Right atrium auricular region (tissue), 2 donors: ENCODE measurements at places on chromosomes 16 and 17.

DNA sequence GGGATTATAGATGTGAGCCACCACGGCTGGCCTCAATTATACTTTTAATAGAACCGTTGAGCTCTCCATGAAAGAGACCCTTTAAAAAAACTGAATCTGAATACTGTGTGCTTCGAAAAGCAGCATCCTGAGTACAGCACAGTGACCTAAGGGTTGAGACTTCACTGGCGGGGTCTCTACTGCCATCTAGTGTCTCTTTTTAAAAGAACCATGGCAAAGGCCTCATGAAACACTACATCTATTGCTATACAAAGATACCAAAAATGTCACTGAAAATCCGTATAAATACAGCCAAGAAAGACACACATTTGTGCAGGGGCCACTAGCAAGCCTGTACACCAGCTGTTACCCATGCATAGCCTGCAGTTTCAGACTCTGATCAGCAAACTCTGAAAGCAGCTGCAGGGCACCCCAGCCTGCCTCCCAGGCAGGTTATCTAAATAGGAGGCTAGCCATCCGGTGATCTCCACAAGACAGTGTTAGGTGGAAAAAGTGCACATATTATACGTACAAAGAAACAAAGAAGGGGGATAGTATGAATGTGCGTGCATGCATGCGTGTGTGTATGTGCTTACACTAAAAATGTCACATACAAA is 35.3 kb downstream of the NPLOC4 start:
- DNase-seq, result no peak

GRCh38 chr16:51508490-51509212 is 357.6 kb upstream of the SALL1 start:
- DNase-seq, result no peak

DNA sequence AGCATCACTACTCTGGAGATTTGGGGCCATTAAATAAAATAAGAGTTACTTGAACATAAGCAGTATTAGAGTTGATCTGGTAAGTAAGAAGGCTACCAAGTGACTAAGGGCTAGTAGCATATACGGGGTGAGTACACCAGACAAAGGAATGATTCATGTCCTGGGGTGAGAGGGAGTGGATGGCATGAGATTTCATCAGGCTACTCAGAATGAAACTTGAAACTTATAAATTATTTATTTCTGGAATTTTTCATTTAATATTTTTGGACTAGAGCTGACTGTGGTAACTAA is 2.3 kb downstream of the SLFN5 start:
- no peak for DNase-seq

DNA sequence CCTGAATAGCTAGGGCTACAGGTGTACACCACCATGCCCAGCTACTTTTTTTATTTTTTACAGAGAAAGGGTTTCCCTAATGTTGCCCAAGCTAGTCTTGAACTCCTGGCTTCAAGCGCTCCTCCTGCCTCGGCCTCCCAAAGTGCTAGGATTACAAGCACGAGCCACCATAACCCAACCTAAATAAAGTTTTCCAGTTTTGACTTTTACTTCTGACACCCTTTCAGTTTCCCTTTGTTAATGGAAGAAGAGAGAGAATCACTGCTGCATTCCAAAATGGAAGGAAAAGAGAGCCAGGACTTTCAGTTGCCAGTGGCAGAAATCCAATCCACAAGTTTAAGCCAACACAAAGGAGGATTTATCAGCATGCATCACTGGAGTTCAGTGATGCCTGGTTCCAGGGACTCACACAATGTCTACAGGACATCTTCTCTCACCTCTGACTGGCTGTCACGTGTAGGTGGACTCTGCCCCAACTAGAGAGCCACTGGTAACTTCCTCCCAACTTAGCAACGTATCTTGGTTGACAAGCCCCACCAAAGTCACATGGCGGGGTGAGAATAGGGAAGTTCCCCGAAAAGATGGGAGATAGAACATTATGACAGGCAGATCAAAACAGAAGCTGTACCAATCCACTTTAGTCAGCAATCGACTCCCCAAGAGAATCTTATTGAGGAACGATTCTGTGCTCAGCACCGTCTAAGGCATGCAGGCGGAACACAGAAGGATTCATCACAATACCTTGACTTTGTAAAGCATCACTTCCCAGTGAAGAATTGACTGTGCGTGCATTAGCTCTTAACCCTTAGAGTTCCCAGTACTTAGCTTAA is 46.5 kb downstream of the GAS7 start:
- DNase-seq, result no peak

DNA sequence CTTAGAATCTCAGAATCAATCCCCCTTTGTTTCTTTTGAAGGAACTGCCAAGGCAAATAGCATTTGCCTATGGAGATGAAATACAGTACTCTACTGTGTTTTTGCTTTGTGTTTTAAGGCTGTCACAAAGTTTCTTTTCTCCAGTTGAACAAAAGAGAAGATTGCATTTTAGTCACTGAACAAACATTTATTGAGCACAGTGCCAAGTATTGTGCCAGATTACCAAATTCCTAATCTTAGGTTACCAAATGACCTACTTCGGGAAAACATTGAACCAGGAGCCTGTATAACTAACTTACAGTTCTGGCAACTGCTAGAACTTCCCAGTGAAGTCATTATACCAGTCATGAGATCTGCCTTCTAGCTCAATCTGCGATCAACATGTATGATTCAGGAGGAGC is 3.0 kb upstream of the UBB start:
- DNase-seq, result no peak

DNA sequence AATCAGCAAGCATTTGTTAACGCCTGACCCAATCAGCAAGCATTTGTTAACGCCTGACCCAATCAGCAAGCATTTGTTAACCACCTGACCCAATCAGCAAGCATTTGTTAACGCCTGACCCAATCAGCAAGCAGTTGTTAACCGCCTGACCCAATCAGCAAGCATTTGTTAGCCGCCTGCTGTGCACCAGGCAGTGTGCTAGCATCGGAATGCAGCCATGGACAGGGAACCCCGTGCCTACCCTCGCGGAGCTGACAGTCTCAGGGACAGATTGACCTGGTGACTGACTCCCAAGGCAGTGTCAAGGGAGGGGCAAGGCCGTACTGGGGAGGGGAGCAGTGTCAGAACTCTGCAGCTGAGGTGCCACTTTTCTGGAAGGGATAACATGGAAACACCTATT is 66.9 kb downstream of the ABR start:
- DNase-seq, result no peak

- DNase-seq, result no peak
Observed at GRCh38 chr16:8677481-8677880, 3.1 kb downstream of the ABAT start.

- DNase-seq, result no peak
Observed at GRCh38 chr16:3274490-3274889, 8.8 kb upstream of the ZNF263 start.

DNA sequence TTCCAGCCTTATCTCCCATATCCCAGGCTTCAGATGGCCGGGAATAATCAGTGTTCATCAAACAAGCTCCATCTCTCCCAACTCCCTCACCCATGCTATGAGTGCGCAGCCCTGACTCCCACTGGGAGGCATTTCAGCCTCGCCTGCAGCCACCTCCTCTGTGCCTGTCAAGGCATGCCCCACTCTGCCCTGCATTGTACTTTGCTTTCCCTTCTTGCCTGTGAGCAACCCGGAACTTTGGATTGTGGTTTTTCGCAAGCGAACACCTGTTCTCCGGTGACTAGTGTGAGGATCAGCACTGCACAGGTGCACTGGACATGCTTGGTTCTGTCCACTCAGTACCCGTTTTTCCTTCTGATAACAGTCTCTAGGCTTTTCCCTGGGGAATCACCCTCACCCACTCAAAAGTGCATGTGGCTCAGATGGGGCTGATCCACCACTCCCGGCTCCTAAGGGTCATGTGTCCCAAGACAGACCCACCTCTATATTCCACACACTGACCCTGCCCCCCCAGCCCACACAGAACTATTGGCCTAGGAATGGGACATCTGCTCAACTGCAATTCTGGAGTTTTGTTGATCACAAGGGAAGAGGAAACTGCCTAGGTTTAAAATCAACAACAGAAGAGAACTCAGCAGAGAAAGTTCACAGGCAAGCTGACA is 9.1 kb downstream of the CHST6 start:
- no peak for DNase-seq

- no peak for DNase-seq
Observed at GRCh38 chr16:3536851-3537250, 36.0 kb downstream of the CLUAP1 start.

DNA sequence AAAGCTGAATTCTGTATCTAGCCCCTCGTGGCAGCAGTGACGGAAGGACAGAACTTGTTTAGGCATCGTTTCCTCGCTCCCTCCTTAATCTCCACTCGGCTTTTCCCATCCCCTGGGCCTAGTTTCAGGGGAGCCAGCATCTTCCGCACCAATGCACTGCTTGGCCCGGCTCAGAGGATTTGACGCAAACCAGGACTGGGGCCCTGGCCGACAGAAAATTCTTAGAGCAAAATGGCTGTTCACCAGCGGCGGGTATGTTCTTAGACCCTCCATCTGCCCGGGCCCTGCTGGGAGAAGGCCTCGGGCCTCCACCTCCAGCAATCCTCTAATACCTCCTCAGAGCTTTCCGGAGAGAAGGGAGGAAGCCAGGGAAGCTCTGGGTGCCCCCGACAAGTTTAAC is 54.6 kb downstream of the TBC1D16 start:
- no peak for DNase-seq

DNA sequence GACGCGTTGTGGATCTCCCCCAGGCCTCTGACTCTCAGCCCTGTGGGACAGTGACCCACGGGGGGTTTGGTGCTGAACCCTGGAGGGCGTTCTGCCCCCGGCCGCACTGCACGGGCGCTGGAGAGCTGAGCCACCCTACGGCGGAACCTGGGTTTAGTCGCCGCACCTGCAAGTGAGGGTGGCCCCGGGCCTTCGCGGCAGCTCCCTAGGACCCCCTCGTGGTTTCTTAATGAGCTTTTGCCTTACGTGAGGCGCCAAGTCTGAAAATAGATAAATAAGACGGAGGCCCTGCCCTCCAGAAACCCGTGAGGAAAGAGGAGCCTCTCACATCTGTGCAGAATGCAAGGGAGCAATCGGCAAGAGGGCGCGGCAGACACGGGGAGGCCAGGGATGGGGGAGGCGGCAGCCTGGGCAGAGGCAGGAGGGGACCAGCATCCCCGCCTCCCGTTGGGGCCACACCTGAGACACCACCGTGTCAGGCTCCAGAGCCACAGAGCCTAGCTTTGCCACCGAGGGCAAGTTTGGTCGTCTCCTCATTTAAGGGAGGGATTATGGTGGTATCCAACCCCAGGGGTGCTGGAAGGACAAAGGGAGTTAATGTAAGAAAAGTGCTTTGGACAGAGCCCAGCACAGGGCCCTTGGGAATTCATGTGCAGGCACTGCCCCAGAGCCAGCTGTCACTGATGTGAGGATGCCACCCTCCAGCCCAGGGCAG is 153.2 kb upstream of the CHMP6 start:
- no peak for DNase-seq

GRCh38 chr17:10130677-10131076 is 67.7 kb downstream of the GAS7 start:
- no peak for DNase-seq
